ENCODE measurements at places on chromosomes 13 and 19.

DNA sequence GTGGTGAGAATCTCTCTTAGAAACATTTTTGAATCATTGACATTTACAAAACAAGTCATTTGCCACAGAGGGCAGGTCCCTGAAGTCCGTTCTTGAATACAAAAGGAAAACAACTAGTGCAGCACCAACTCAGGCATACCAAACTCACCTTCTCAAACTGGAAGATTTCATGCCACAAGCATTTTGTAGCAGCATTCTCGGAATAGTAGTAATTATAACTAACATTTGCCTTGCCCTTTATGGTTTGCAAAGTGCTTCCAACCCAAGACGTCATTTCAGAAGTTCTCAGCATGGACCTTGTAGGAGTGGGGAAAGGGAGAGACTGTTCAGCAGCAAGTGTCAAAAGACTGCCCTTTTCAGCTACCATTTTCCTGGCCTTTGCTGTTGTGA is 344.6 kb downstream of the RFC3 start:
- no peak for DNase-seq

GRCh38 chr13:105159841-105160240 is 1375.6 kb downstream of the EFNB2 start:
- DNase-seq = no peak

DNA sequence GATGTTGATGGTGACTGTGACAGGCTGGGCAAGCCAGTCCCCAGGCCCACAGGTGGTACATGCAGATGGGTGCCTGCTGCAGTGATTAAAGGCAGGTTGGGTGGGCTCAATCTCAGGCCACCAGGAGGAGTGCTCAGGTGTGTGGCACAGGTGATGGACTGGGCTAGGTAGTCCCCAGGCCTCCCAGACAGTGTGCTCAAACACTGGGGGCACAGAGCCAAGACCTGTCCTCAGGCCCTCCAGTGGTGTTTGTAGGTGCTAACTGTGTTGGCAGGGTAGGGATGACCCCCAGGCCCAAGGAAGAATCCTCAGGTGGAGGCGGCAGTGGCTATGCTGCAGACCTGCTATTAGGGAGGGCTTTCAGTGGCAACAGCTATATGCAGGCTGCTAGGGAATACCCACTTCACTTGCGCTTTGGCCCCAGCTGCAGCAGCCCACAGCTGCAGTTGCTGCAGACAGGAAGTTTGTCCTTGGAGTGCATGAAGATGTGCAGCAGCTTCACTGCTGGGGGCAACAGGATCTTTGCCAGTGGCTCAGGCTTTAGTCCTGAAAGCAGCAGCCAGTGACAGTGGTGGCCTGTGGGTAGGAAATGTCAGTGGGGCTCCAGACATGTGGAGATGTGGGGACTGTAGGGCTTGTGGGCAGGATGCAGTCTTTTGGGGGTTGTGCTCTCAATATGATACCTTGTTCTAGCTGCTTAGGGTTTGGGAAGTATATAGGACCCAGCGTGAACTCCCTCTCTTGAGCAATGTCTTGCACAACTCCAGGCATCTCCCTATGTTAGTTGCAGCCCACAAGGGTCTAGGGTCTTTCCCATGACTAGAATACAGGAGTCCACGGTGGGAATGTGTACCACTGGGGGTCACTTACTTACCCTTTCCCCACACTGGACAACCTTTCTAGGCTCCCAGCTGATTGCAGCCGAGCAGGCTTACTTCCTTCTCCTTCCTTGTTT is 54.1 kb upstream of the MLNR start:
- no peak for DNase-seq

DNA sequence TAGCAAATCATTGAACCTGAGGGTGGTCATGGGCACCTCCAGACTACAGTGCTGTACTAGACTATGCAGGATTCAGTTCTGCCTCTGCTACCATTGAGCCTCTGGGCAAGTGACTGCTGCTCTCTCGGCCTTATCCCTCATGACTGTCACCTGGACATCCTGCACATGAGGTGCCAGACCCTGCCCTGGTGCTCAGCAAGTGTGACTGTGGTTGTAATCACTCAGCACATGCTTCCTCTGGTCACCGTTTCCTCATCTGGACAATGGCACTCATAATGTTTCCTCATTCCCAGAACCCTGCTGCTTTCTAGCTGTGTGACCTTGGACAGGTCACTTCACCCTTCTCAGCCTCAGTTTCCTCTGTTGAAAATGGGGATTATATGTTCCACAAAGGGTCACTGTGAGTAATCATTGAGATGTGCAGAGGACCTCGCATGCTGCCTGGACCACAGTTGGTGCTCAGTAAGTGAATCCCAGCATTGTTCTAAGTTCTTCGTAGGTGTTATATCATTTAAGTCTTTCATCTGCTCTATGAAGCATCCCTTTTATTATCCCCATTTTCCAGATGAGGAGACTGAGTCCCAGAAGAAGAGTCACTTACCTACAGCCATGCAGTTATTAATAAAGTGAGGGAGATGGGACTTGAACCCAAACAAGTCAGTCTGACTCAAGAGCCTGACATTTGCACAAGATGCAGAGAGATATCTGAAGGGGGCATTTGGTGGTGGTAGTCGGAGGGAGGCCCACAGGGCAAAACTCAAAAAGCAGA is 3.2 kb downstream of the SYT3 start:
- no peak for DNase-seq

DNA sequence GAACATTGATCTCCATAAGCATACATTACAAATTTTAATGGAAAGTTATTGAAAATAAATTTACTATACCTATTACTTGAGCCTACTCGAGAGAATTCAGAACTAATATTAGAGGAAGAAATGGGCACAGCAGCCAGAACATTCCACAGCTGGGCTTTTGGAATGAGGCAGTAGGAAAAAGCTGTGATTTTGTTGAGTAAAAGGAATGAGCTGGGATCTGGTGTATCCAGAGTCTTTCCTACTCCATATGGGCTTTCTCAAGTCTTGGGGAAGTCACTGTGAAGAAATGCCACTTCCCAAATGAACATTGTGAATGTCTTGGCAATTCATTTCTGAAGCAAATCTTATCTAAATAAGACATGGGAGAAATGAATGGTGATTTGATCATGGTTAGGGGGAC is 93.1 kb downstream of the CYSLTR2 start:
- DNase-seq = no peak

DNA sequence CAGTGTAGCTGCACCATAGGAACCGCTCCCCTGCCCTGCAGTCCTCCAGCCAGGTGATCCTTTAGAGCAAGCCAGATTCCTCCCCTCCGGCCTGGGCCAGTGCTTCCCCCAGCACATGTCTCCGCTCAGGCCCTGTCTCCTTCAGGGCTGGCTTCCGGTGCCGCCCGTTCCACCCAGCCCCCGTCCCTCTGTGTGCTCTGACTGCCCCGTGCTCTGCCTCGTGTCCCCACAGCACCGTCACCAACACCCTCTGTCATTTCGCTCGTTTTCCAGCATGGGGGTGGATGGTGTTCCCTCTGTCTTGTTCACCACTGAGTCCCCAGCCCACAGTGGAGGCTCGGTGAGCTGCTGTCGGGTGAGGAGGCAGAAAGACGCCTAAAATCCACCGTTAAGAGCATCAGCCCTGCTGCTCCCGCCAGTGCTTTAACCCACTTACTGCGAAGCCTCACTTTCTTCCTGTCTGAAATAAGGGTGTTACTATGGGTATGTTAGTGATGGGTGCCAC is 54.5 kb downstream of the TSSK6 start:
- DNase-seq = peak; percentile 26

DNA sequence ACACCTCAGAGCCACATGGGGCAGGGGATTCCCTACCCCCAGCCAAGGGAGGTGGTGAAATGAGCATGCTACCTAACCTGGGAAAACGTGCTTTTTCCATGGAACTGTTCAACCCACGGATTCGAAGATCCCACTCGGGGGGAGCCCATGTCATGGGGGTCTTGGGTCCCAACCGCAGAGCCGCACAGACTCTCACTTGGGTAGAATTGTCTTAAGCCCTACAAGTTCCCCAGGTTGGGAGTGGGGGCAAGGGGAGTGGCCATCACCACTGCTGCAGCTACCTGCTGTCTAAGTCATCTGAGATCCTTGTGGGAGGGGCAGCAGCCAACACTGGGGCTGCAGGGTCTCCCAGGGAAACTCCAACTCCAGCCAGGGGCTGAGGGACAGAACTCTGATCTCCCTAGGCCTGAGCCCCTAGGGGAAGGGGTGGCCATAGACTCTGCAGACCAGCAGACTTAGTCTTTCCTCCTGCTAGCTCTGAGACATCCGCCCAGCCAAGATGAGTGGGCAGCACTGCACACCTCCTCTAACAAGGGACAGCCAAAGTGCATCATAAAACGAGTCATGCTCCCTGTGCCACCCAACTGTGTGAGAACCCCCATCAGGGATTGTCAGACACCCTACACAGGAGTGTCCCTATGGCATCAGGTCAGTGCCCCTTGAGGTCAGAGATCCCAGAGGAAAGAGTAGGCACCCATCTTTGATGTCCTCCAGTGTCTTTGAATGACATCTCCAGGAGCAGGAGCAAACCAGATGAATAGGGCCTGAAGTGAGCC is 610.4 kb upstream of the SLITRK6 start:
- DNase-seq = no peak

DNA sequence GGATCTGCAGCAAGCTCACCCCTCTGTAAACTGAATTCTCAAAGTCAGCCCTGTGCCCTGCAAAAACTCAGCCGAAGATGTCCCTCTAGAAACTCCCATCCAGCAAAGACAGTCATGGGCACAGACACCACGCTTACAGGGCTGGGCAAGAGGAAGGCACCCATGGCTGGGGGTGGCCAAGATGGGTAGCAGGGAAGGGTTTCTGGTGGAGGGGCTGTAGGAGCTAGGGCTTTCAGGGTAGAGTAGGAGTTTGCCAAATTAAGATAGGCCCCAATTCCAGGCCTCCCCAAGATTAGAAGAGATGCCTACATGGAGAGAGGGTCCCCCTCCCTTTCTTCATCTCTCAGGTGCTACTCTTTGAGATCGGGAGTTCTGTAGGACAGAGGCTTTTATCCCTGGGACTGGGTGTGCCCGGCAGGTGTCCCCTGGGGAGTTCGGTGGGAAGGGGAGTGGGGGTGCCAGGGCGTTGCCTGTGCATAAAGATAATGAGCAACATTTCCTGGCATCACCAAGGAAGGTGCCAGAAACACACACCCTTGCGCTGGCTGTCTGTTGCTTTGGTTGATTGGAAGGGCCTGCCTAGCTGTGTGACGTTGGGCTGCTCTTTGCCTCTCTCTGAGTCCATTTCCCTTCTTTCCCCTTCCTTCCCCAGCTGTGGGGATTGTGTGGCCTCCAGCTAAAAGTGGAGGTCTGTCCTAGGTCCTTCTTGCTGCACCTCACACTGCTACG is 9.4 kb downstream of the NRTN start:
- no peak for DNase-seq

- DNase-seq = no peak
Measured at GRCh38 chr19:31578326-31578725, 229.1 kb upstream of the TSHZ3 start.

- DNase-seq = no peak
Measured at GRCh38 chr13:98564204-98564603, 12.7 kb downstream of the STK24 start.
